ENCODE measurements at places on chromosomes 3 and 15.

DNA sequence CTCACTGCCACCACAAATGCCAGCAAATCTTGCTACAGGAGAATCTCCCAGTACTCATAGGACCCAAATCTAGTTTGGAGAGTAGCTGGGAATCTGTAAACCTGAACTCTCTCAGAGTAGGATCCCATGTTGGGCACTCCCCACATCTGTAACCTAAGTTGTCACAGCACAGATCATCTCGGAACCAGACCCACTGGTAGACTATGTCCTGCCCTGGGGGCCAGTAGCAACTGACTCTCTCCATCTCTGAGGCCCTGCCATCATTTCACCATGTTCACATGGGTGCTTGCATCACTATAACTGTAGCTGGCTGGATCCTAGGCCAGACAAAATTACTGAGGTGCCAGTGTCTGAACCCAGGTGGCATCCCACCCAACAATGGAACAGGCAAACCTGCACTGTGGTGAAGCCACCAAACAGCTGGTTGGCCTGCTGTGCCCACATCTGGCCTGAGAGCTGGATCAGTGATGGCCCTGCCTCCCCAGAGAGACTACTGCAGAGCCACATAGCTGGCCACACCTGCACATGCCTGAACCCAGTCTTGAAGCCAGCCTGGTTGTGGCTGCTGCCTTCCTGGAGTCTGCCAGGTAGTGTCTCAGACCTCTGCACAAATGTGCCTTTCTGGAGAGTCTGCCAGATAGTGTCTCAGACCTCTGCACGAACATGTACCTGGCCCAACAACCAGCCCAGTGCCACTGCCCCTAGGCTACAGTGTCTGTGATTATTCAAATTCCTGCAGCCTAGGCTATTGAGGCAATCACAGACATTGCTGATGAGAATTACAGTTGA, 82.0 kb downstream of the ISL2 start:
- no peak for DNase-seq

GRCh38 chr3:165883863-165884478, 46.7 kb upstream of the BCHE start:
- DNase-seq, result no peak

DNA sequence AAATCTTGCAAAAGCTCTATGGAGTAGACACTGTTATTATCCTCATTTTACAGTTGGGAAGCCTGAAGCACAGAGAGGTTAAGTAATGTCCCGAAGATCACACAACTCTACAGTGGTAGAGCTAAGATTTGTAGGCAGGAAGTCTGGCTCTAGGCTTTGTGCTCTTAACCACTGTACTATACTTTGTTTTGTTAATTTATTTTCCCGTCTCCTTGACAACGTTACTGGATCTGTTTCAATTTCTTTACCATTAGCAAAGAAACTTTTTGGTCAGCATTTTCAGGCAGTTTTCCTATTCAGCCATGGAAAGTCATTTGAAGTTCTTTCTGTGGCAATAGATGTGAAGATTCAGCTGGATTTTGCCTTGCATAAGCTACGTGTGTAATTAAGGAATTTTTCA, 51.7 kb downstream of the OTOL1 start:
- DNase-seq, result no peak

DNA sequence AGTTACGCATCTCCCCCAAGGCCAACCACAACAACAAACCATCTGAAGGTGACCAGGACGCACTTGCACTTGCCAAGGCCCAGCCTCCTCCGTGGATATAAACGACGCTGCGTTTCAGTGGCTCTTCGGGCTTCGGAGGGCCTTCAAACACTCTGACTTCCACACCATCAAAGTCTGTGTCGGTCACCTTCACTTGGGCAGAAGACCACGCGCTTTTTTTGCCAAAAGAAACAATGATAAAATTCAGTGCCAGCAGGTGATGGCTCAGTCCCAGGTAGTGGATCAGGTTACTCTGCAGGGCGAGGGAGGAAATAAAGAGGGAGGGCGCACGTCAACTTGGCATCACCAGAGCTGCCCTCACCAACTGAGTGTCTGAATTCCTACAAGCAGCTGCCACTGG, 63.0 kb downstream of the NCEH1 start:
- no peak for DNase-seq

DNA sequence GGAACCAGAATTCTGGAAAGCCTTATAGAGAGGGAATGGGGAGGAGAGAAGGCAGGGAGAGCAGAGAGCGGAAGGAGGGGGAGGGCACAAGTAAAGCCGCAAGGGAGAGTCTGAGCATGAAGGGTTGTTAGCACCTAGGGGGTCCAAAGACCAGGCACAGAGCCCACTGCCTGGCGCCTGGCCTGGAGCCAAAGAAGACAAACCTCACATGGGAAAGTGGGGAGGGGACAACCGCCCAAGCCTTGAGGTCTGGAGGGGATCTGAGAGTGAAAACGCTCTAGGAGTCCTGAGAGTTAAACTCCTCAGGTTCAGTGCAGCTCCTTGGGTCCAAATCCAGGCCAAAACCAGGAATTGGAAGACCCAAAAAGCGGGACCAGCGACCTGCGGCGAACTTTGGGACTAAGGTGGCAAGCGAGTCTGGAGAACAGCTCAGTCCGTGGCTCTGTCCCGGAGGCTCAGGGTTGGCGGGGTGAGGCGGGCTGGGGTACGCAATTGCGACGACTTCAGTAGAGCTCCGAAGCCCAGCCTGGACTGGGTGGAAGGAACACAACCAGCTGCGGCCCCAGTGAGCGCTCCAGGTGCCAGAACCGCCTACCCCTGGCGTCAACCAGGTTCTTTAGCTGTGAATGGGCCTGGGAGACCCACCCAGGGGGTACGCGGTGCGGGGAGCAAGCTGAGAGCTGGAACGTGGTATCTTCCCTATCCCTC, 807 bp upstream of the INAFM2 start:
- no peak for DNase-seq

- no peak for DNase-seq
Measured at GRCh38 chr3:11618904-11619303, 24.8 kb downstream of the VGLL4 start.

GRCh38 chr15:64845831-64846595, 4.3 kb downstream of the PLEKHO2 start:
- DNase-seq, result no peak

GRCh38 chr3:52453496-52454249, at the start of gene TNNC1:
TNNC1 (minus strand) TSS chr3:52454041; CDS start chr3:52454015, 26 bp downstream.
- no peak for DNase-seq

GRCh38 chr3:25558121-25558520, 106.6 kb downstream of the TOP2B start:
- no peak for DNase-seq

- no peak for DNase-seq
Measured at GRCh38 chr3:186886202-186886981, 43.9 kb downstream of the ADIPOQ start.

DNA sequence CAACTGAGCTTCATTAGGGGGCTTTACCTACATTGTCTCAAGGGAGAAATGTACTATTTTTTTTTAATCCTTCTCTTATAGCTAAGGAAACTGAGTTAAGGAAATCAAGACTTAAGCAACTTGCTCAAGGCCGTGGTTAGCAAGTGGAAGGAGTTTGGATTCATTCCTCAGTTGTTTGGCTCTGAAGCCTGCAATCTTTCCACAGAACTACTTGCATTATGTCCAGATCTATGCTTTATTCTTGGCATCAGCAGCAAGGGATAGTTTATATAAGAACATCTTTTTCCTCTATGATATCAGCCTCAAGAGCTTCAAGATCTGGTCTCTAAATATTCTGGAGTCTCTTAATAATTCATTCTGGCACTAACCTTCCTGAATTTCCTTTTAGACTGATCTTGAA, 182.4 kb downstream of the SV2B start:
- no peak for DNase-seq

DNA sequence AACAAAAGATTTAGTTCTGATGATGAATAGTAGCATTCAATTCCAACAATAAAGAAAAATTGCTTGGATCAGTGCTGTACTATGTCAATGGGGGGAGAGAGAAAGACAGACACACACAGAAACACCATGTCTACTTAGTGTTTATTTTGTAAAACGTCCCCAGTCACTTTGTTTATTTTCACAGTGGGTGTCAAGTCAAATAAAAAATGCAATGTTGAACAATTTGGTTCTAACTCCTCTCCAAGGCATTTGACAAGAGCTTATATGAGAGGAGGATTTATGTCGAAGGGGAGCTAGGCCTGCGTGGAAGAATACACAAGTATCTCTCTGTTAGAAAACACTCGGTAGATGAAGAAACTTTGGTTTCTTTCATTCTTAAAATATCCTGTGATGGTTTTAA, 201.7 kb upstream of the SLC2A2 start:
- DNase-seq, result no peak

DNA sequence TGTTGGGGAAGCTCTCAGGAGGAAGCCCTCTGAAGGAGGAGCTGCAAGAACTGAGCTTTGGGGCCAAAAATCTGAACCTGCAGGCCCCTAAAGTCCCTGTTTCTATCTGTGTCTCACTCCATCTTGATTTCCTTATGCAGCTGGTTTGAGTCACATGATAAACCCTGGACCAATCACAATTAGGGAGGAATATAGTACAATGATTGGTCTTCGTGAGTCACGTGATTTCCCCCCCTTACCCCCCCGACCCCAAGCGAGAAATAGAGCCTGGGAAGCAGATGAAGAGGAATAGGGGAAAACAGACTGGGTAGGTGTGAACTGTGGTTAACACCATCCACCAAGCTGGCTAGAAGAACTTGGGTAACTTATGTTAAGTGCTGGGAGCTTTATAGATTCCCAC, 12.9 kb downstream of the CRABP1 start:
- DNase-seq, result no peak

DNA sequence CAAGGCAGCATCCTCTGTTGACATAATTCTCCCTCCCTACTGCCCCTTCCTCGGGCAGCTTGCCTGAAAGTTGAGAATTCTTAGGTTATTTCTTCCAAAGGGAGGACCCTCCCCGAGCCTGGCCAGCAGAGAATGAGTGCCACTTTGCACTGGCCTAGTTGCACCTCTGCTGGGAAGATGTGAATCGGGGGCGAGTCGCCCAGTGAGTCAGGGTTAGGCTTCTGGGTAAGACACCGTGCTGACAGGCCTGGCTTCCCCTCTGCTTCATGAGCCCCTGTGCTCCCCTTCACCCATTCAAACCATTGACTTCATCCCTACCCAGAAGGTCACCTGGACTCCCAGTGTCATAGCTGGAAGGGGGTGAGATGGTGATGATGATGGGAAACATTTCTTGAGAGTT, 82.3 kb downstream of the AAGAB start:
- DNase-seq, result no peak

GRCh38 chr3:141060327-141060726, 9.2 kb downstream of the SPSB4 start:
- no peak for DNase-seq

- no peak for DNase-seq
Measured at GRCh38 chr3:53665608-53666425, 171.4 kb downstream of the CACNA1D start.

- no peak for DNase-seq
Measured at GRCh38 chr3:134029734-134030378, at the start of gene SLCO2A1. SLCO2A1 (minus strand) TSS chr3:134029925; CDS start chr3:134029802, 123 bp downstream.

GRCh38 chr3:193052354-193053045, 134.8 kb upstream of the MB21D2 start:
- no peak for DNase-seq

- no peak for DNase-seq
Measured at GRCh38 chr3:154952553-154952952, 127.6 kb upstream of the MME start.

DNA sequence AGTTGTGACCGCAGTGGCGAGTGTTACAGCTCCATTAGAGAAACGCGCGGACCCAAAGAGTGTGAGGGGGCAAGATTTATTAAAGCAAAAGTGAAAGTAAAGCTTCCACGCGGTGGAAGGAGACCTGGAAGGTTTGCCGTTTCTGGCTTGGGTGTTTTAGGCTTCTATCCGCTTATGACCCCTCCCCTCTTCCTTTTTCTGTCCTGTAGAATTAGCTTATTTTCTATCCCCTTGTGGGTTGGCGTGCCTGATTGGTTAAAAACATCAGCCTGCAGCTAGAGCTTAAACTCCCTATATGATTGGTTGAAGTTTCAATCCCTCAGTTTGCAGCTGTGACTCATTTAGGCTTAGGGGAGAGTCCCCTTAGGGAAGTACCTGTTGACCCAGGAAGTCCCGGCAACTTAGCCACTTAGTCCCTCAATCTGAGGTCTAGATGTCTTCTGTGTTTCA, 39.6 kb downstream of the C3orf38 start:
- DNase-seq, result no peak

- DNase-seq, result no peak
Measured at GRCh38 chr3:51270559-51270958, 114.5 kb upstream of the MANF start.

GRCh38 chr3:117630885-117631284, 921.3 kb downstream of the TUSC7 start:
- DNase-seq, result peak; percentile 15

DNA sequence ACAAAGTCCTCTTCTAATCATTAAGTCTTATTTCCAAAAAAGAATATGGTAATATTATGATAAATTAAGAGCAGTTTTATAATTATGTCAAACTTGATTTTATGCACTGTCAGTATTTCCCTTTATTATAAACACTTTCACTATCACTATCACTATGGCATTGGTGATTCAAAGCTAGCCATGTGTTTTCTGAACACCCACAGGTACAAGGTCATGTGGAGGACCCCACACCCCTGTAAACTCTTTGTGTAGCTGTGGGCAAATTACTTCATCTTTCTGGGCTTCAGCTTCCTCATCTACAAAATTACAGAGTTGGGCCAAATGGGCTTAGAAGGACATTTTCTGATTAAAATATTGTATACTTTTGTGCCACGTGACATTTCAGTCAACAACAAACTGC, 41.7 kb downstream of the FBXL22 start:
- no peak for DNase-seq

- DNase-seq, result no peak
Measured at GRCh38 chr15:63588826-63589225, 8.4 kb upstream of the FBXL22 start.

GRCh38 chr3:71754610-71755253, 1.1 kb downstream of the GPR27 start:
- DNase-seq, result no peak

DNA sequence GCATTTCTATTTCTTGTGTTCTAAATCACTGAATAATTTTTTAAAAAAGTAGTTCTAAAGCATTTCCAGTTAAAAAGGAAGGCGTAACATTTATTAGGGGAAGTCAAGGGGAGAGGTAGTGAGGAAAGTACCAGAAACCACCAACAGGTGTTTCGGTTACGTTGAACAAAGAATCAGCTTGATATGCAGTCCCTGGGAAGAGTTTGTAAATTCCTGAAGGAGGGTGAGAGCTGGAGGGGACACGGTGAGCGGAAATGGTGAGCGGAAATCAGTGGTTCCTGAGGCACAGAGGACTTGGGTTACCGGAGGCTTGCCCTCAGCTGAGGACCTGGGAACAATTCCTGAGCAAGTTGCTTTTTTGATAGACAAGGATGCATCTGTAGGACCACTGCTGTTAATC, 17.8 kb downstream of the MAP2K1 start:
- DNase-seq, result no peak
